ENCODE measurements at places on chromosomes 3 and 15.
A peak's percentile ranks its signal among the peaks of the same experiment; 100 is the strongest.

GRCh38 chr3:189531271-189531670, 99.9 kb upstream of the TP63 start:
- no peak for DNase-seq

DNA sequence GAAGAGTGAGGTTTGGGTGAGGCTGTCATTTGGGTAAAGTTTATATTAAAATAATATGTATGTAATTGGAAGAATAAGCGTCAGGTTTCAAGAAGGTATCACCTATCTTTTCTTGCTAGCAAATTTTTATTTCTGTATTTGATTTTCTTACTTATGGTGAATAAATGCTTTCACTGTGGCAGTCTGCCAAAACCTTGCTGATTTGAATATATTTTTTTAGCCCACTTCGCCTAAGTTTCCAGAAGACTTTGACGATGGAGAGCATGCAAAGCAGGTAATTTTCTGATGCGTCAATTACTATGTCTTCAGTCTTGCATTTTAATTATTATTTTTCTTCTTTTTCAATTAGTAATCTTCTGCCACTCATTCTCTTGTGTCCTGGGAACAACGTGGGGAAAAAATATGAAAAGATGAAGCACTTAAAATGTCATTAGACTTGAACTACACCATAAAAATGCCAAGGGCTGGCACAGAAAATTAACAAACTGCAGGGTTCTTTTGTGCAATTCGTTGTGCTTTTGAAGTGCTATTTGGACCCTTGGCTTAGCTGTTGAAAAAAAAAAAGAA, 40.4 kb downstream of the SRP14 start:
- no peak for DNase-seq

DNA sequence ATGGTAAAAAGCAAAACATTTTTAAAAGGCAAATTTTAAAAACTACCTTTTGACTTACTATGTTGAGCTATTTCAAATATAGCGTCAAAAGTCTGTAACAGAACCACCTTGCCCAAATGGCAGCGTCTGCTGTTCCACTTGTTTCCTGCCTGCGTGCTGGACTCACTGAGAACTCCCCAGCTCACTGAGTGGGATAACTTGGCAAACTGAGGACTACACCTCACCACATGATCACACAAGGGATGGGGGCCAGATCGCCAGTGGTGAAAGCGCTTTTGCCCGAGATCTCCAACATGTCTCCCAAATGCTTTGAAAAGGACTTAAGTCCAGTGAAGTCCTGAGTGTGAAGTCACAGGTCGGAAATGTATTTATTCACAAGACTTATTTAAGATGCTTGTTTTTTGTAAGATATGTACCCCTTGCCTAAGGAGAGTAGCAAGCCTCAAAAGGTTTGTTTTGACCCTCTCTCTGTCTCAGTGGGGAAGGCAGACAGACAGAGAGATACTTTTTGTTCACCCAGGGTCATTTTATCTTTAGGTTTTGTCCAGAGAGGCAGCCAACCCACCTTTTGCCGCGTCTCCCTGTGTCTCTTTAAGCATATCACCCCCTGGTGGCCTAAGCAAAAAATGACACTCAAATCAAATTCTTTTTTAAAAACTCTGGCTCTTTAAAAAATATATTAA, 192.6 kb downstream of the PDZRN3 start:
- DNase-seq: no peak

DNA sequence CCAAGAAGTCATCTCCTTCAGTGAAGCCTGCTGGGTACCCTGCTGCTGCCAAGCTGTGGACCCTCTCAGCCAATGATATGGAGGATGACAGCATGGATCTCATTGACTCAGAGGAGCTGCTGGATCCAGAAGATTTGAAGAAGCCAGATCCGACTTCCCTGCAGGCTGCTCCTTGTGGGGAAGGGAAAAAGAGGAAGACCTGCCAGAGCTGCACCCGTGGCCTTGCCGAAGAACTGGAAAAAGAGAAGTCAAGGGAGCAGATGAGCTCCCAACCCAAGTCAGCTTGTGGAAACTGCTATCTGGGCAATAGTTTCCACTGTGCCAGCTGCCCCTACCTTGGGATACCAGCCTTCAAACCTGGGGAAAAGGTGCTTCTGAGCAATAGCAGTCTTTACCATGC, 13.7 kb upstream of the ANP32A start:
- no peak for DNase-seq

DNA sequence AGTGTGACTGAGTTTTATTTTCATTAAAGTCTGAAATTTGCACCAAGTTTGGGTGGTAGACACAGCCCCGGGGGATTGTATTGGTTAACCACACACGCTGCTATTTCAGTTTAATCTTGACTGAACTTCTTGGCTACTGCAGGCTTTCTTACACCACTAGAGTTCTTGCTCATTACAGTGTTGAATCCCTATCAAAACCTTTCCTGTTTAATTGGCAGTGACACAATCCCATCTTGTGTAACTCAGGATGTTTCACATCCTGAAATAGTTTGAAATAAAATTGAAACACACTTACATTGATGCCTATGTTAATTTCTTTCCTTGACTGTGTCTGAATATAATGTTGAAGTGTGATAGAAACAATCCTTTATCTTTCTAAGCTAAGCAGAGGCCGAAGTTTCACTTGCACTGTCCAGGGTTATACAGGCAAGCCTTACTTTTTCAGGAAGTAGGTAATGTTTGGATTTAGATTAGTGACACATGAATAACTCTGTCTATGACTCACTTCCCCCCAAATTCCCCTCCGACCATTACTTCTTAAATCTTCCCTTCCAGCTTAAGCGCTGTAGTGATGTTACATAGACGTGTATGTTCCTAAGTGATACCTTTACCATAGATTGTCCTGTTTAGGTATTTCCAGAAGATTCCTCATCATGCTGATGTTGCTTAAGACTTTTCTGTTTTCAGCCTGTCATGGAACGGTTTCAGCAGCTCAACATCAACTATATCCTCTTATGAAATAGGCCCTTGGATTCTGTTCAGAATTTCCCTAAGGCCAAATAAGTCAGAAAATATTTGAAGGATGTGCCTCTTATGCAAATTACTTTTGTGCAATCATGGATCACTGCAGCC, 16.8 kb downstream of the ATG7 start:
- no peak for DNase-seq

DNA sequence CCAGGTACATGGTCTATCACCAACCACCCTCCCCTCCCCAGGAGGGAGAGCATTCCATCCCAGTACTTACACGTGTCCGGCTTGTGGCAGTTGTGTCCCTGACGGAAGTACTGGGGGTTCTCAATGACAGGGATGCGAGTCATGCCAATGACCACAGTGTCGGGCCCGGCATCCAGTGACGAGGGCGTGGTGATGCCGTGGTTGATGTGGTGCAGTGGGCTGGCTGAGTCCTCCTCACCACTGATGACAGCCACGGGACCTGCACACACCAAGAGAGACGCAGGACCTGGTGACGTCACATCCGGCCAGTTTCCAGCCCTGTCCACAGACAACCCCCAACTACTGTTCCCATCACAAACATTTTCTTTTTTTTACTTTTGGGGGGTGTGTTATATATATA, 223.8 kb downstream of the NTRK3 start:
- DNase-seq: no peak

DNA sequence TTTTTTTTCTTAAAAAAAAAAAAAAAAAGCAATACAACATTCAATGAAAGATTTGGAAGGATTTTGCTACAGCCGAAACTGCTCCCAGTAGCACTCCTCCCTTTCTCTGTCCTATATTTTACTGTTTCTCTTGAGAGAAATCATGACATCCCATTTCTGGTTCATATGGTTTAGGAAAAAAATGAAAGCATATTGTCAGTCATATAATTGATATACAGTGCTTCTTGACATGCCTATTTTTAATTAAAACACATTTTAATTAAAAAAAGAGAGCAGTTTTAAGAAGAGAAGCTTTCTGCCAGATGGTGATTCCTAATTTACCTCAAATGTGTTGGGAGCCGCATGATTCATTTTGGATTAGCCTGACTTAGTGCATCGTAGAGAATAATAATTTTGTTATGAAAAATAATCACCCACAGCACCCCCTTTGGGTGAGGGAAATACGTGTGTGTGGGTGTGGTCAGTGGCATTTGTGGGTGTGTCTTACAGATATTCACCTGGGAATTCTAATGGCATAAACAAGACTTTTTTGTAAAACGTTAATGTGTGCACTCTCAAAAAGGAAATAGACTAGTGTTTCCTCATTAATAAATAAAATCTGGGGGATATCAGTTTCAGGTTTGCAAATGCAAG, 544.5 kb downstream of the MFSD1 start:
- DNase-seq: no peak

DNA sequence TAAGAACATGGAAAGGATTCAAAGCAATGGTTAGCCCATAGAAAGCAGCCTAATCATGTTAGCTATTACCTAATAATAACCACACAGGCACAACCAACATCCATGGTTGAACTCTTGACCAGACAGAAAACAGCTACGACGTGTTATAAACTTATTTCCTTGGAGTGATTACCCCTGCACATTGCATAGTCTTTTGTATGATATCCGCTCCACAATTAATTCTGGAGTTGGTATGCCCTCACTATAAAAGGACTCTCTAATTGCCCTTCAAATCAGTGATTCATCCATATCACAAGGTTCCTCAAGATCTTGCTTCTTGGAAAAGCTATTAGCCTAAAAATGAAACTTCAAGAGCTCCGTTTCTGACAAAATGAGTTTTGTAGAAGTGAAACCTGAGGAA, 117.9 kb downstream of the SYNPR start:
- no peak for DNase-seq

DNA sequence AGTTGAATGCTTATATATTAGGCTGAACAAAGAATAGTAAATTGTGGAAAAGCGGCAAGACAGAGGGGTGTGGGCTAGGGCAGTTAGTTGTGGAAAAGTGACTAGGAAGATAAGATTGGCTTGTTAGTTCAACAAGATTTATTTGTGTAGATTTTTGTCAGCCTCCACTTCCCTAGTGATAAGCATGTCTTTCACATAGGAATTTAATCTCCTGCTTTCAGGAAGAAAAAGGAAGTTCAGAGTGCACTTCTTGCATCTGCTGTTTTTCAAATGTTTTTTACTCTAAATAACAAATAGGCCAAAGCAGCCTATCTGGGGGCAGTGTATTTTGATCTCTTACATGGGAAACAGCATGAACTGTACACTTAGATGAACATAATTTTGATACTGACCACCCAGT, 919.9 kb downstream of the NAALADL2 start:
- DNase-seq: no peak

DNA sequence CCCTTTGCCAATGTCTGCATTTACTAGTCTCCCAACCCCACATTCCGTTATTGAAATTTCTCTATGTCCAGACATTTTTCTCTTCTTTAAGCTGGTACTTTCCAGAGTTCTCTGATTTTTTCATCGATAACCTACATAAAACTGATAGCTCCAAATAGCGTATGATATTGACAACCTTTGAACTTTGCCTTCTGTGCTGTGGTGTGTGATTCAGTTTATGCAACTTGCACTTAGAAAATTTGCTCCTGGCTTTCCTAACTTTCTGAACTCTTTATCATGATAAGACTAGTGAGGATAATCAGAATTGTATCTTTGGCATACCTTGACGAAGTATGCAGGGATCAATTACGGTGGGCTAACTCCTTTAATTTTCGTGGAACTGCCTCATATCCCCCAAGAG, 1261.3 kb downstream of the SI start:
- DNase-seq: no peak

- DNase-seq: no peak
Observed at GRCh38 chr3:193794002-193794881, 201.2 kb downstream of the OPA1 start.

DNA sequence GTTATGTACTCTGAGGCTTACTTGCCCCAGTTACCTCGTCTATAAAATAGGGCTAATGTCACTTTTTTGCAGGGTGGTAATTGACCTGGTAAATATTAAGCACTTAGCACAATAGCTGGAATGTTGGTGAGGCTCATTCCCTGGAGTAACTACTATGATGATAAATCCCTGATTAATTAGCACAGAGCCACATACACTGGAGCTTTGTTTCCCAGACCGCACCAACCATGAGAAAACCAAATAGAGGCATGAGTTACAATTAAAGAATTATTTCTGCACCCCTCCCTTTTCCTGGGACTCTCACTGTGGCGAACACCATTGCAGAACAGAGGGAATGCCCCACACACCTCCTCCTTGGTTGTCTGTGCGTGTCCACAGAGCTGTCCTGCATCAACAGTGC, 76.6 kb upstream of the CPOX start:
- no peak for DNase-seq

GRCh38 chr3:162973428-162973917, 1476.9 kb downstream of the OTOL1 start:
- no peak for DNase-seq

DNA sequence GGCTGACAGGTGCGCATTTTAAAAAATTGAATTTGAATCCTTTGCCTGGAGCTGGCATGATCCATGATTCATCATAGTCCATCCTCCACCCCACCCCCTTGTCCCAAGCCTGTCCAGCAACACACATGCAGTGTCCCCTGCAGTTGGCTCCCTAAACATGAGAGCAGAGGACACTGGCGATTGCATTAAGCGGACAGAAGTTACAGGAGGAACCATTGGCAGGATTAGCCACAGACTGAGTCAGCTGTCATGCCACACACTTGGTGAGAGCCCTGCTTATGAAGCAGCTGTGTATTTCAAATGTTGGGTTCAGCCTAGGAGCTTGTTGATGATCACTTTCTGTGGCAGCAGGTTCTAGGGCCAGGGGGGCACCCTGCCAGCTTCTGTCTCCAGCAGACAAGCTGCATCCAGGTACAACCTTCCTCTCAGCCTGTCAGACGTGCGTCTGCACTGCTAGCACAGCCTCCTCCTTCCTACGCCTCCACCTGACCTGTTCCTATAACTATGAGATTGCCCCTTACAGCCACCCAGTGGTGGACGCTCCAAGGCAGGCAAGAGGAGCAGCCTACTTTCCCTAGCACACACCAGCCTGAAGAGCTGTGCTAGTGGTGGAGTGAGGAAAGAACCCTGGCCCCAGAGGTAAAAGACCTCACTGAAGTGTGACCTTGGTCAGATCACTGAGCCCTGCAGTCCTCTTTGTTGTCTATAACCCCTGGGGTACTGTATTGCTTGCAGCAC, 121.9 kb downstream of the SLCO3A1 start:
- DNase-seq: no peak

GRCh38 chr15:60679256-60679655, 200.3 kb upstream of the ICE2 start:
- no peak for DNase-seq

DNA sequence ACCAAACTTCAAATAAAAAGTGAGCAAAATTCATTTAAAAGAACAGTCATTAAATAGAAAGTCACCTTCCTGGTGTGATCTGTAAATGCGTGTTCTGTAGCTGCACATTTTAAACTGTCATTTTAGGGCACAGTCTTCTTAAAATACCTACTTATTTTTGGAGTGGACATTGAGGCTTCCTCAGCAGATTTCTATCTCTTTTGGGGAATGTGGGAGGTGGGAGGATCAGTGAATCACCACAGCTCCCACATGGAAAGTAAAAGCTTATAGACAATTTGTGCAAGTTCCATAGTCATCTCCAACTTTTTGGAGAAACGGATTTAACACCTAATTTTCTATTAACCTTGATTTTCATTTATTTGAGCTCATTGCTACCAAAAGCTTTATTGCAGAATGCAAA, 21.0 kb upstream of the MOBP start:
- DNase-seq: no peak

- DNase-seq: no peak
Observed at GRCh38 chr15:38682861-38683260, 118.2 kb upstream of the RASGRP1 start.

GRCh38 chr3:160245261-160245800, 20.1 kb downstream of the C3orf80 start:
- no peak for DNase-seq

- peak; percentile 10 for DNase-seq
Observed at GRCh38 chr3:143847787-143848631, at the start of gene SLC9A9. TSS of gene SLC9A9 (minus strand) at chr3:143848468. CDS start at chr3:143848322, 146 bp downstream.

Data from heart right ventricle (tissue), 16 donors.